Lung (tissue), 17 donors: ENCODE measurements at places on chromosomes 16 and 17. TPM values are rescaled to one million over a fixed set of nuclear protein-coding genes. Genes with fewer than 3 reads are reported as not detected.

DNA sequence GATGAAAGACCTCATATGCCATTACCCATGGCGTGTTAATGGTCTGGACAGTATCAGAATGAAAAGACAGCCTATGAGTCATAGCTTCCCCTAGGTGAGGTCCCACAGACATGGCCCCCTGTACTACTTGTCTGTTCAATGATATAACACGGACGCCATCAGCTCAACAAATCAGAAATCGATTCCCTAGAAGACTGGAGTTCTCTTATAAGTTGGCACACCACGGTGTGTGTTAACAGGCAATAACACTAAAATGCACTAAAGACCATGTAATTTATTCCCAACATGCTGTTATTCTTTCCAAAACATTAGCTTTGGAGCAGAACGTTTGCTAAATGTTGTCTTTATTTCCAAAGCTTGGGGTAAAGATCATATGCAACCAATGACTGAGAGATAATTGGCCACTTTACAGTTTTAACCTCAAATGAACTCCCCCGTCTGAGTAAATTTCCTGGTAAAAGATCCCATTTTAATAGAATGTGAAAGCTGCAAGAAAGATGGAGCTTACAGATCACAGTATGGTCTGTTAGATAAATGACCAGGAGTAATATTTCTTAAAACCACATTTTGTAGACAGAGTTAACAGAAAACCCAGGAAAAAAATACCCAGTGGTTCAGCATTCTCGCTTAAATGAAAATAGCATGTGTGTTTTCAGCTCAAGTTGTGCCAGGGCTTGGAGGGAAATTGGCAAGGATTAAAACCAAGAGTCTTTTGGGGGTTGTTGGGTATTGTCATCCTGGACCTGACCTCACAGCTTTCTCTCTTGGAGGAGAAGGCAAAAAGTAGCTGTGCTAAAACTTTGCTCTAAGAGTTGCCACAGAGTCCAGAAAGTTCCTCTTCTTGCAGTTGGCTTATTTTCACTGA is 65.9 kb downstream of the PCTP start:
- DNase-seq: no peak

Gene GHDC
- 33.3 TPM for total RNA-seq

- no peak for DNase-seq
Measured at GRCh38 chr16:79419148-79419547, 181.4 kb downstream of the MAF start.

DNA sequence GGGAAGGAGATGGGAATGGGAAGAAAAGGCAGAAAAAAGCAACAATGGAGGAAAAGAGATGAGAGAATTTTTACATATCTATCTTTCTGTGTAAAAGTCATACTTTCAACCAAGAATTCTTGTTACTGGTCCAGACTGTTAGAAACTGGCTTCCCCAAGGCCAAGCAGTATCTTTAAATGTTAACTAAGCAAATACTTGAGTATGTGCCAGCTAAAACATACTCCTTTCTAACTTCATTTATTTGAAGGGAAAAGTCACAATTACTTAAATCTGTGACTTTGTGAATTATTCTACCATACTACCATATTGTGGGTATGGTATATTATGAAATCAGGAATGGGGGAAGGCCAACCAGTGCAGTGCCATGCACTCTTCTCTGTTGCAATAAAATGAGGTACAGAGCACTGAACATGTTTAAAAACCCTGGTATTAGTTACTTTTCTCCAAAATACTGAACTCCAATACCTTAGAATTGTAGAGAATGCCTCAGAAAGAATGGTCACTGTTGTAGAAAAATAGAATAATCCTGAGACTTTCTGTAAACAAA is 92.3 kb upstream of the C17orf78 start:
- peak; percentile 29 for DNase-seq

DNA sequence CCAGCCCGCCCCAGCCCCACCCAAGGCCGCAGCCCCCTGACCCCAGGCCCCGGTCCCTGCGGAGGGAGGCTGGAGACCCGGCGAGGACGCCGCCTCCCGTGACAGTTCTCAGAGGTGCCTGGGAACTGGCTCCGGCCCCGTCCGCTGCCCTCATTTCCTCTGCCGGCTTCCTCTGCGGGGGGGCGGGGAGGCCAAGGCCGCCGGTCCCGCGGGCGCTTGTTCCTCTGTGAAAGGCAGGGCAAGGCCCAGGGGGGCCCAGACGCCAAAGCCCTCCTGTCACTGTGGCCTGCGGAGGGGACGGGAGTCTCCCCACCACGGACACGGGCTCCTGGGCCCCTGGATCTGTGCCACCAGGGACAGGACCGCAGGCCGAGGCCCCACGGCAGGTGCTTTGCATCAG is 5.0 kb upstream of the PVALEF start:
- DNase-seq: no peak

Gene DPEP3
- 0.51 TPM for total RNA-seq

DNA sequence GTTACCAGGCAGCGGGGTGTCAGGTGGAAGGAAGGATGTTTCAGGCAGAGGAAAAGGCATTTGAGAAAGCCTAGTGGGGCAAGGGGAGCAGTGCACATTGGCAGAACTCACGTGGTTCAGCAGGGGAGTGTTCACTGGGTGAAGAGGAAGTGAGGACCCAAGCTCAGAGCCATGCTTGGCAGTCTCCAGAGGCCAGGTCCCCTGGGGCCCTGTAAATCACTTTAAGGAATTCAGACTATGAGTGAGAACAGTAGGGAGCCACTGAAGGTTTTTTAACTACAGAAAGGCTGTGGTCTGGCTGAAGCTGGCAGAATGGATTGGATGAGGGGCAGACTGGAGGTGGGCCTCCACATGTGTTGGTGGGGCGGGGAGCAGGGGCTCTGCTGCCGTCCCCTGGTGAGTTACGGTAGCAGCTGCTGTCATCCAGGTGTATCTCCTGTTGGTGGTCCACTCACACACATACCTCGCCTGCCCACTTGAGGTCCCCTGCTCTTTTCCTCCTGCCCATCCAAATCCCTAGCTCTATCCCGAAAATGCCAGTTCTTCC is 5.1 kb downstream of the CLEC16A start:
- DNase-seq: no peak

DNA sequence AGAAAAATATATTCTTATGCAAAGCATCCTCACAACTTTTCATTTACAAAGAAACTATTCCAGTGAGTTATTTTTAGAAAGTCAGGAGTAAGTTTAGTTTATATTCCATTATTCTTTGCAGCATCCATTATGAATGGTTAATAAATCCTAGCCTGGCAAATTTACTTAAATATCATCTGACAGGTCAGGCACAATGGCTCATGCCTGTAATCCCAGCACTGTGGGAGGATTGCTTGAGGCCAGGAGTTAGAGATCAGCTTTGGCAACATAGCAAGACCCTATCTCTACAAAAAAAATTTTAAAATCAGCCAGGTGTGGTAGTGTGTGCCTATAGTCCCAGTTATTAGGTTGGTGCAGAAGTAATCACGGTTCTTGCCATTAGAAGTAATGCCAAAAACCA is 12.9 kb downstream of the ESRP2 start:
- DNase-seq: no peak

DNA sequence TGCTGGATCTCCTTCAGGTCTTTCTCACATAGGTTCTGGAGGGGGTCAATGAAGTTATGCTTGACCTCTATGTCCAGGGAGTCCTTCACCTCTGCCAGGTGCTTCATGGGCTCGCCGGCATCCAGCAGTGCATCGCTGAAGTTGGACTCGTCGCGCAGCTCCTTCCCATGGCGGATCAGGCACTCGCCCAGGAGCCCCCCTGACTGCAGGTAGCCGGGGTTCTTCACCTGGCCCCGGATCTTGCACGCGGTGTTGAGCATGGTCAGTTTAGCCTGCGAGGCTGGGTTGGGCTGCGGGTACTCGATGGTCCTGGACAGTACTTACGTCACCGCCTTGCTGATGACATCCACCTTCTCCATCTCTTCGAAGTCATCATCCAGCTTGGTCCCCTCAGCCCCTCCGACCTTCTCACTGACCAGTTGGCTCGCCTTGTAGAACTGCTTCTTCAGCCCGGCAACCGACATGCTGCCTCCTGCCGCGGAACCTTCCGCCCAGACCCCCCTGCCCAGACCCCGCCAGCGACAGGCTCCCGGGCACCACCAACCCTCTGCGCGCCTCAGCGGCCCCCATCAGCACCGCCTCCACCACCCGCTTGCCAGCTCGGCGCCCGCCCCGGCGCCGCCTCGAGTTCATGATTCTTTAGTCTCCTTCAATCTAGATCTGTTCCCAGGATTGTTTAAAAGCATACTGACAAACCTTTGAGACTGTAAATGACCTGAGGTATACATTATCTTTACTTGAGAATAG is 99.8 kb downstream of the KPNA2 start:
- no peak for DNase-seq

Gene PRSS53
- 2.2 TPM for total RNA-seq

Gene PRDM7
- total RNA-seq: not detected

DNA sequence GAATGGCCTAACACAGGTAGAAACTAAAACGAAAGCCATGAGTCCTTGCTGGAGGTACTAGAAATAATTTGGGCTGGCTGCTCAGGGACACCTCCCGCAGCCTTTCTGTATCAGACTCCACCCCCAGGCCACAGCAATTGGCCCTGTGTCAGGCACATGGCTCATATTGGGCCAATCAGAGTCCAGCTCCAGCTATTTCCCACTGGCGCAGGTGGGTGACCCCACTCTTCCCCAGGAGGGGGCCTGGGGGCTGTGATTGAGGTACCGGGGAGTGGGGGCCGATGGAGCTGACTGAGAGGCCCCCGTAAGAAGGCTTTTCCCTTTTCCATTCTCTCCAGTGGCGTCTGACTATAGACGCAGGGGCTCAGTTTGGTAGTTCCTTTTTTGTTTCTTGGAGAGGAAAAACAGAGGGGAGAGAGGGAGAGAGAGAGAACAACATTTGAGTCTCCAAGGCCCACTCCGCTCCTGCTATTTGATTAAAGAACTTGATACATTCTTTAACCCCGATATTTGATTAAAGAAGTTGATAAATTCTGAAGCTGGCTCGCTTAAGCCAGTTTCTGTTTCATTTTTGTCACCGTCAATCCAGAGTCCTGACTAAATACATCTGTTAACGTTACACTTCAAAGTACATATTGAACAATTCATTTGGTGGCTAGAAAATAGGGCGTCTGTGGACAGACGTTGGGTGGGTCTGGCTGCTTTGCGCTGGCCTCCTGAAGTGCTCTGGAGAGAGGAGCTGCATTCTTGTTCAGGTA is 26.3 kb downstream of the FOXL1 start:
- no peak for DNase-seq

Gene BICDL2
- total RNA-seq: 15.9 TPM

- no peak for DNase-seq
Measured at GRCh38 chr16:4450931-4451519, 23.4 kb downstream of the NMRAL1 start.

DNA sequence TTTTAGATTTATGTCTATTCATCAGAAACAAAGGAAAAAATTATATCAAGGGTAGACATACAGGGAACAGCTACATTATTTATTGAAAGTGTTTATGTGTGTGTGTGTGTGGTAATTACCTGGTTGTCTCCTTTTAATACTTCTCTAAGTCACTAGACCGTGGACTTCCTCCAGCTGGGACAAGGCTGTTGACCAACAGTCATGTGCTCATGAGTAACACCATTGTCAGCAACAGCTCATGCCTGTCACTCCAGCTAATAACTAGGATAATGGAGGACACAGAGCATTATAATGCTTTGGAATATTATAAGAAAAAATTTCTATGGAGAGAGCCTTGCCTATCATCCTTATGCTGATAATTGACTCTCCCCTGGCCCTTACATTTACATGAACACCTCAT is 125.3 kb upstream of the SALL1 start:
- DNase-seq: no peak

DNA sequence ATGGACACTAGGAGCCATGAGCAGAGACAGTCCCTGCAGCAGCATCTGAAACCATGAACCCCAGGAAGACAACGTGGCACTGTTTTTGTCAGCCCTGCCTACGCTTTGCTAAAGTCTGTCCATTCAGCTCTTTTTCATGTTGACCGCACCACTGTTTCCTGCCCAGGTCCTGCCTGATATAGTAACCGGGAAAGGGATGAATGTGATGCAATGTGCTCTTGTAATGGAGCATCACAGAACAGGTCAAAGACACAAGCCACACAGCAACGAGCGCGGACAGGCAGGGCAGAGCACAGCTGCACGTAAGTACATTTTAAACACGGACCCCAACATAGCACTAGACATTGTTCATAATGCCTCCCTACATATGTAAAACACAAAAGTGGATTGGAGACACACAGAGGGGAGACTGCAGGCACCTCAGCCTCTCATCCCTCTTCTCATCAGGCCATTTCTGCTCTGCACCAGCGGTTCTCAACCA is 16.9 kb upstream of the TNFRSF13B start:
- DNase-seq: peak; percentile 32

GRCh38 chr17:82051776-82052637 is at the start of the genes GPS1 and RFNG:
Gene GPS1 (plus strand): TSS chr17:82051898. CDS start chr17:82051932, 34 bp downstream.
Gene RFNG (minus strand): TSS chr17:82051811. CDS start chr17:82051766, 45 bp downstream.
- DNase-seq: peak; percentile 63

DNA sequence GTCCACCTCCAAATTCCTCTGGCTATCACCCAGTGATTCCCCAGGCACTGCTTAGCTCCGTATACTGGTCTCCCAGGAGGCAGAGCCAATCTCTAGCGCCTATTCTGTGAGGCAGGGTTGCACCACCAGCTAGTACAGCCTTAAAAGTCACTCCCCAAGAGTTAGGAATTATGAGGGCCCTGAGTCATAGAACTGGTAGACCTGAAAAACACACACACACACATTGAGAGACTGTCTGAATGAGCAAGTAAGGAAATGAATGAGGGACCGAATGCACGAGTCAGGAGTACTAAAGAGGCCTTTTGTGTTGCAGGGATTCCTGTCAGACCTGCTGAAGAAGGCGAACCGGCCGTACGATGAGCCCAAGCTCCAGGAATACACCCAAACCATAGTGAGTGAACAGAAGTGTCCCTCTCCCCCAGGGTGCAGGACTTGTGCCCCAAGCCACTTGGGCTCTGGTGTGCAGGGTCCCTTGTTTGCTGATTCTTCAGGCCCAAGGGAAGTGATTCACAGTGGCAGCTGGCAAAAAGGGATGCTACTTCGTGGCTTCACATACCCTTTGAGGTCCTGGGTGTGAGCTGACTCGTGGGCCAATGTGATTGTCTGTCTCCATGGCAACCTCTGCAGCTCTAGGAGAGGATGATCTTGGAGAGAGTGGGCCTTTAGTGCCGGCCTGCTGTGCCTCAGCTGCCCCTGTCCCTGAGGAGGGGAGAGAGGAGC is 24.7 kb downstream of the CALB2 start:
- peak; percentile 5 for DNase-seq
